Bronchial smooth muscle cell (primary cell): ENCODE measurements at places on chromosomes 5 and 9. TPM values are rescaled to one million over a fixed set of nuclear protein-coding genes. Genes with fewer than 3 reads are reported as not detected.

Gene MLANA
- not detected in 2 replicates for total RNA-seq

Gene PTTG1
- 31.8 and 54.9 TPM in 2 replicates for total RNA-seq

Gene C6
- 0.16 TPM in 1 of 2 replicates, not detected in the other for total RNA-seq

Gene ISL1
- total RNA-seq = not detected in 2 replicates
